Fibroblast of villous mesenchyme (primary cell): ENCODE measurements at places on chromosomes 16 and 17. TPM values are rescaled to one million over a fixed set of nuclear protein-coding genes. Genes with fewer than 3 reads are reported as not detected.
A peak's percentile ranks its signal among the peaks of the same experiment; 100 is the strongest.

Gene CCL1
- not detected in 2 replicates for total RNA-seq

Gene MIEF2
- 16.4 and 18.4 TPM in 2 replicates for total RNA-seq

GRCh38 chr17:71033336-71033735, 864.0 kb downstream of the KCNJ2 start:
- DNase-seq = no peak

DNA sequence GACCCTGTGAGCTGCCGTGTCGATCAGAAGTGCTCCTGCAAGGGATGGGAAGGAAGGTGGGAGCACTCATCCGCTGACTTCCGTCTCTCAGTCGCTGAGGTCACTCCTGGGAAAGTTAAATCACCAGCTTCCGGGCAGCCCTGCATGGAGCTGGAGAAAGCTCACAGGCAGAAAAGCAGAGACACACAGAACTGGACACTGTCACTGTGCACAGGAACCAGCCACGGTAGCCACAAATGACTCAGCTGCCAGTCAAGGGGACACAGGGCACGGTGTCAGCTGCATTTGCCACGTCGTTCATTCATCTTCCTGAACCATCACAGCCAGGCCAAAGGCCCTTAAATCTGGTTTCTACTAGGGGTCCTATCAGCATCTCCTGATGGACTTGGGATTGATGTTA, 226.4 kb upstream of the PSMD7 start:
- DNase-seq = no peak

Gene CLEC10A
- total RNA-seq = not detected in 2 replicates

GRCh38 chr16:71540-72401, 660 bp downstream of the RHBDF1 start:
- peak; percentile 83 for DNase-seq

- peak; percentile 86 for DNase-seq
These were observed 365.2 kb downstream of the C16orf95 start for GRCh38 chr16:86951831-86952598.

Gene GRB7
- total RNA-seq = 0.97 and 1.3 TPM in 2 replicates

DNA sequence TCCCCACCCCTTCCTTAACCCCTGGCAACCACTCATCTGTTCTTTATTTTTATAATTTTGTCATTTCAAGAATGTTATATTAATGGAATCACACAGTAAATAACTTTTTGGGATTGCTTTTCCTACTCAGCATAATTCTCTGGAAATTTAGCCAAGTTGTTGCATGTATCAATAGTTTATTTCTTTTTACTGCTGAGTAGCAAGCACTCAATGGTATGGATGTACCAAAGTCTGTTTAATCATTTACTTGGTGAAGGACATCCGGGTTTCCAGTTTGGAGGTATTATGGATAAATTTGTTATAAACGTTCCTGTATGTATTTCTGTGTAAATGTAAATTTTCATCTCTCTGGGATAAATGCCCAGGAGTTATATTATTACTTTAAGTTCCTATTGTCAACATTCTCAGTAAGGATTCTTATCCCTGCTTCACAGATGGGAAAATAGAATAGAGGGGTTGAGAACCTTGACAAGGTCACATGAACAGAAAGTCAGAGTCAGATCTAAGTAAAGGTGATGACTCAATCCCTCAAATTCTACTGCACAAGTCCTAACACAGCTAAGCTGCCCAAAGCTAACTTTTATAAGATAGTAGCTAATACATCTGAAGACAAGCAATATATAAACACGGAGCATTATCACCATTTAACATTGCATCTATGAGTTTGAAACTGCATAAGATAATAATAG, 62.4 kb upstream of the MTMR4 start:
- DNase-seq = no peak

Gene SLC43A2
- total RNA-seq = 3.5 and 8.6 TPM in 2 replicates

DNA sequence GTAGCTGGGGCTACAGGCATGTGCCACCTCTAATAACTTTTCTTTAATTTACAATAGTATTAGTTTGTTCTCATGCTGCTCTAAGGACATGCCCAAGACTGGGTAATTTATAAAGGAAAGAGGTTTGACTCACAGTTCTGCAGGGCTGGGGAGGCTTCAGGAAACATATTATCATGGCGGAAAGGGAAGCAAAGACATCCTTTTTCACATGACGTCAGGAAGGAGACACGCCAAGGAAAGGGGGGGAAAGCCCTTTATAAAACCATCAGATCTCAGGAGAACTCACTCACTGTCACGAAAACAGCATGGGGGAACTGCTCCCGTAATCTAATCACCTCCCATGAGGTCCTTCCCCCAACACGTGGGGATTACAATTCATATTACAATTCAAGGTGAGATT, 18.3 kb downstream of the IL4R start:
- no peak for DNase-seq

DNA sequence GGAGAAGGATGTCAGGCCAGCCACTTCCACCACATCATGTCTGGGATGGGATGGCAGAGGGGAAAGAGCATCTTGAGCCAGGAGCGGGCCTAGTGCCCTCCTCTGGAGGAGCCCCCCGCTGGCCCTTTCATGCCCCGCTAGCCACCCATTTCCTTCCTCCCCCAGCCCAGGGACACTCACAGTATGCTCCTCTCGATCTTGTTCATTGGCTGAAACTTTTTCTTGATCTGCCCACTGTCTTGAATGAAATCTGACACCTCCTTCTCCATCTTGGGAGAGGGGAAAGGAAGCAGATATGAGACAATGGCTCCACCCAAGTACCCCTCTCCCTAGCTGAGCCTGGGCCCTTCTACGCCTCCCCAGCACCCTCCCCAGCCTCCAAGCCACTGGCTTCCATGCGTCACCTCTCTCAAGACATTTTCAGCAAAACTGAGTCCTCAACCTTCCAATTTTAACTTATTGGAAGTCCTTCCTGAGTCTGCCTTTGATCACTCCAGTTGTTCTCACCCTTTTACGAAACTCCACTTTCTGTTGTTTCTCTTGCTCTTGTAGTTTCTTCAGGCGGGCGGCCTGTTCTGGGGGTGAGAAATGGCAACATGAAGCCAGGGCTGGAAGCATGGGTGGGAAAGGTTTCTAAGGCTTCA, 7.2 kb downstream of the SPAG7 start:
- no peak for DNase-seq

Gene PTX4
- total RNA-seq = 0.32 and 0.43 TPM in 2 replicates

GRCh38 chr16:1206786-1207185, 18.3 kb downstream of the TPSG1 start:
- DNase-seq = no peak

- no peak for DNase-seq
These were observed 291.2 kb upstream of the SALL1 start for GRCh38 chr16:51442141-51442870.

- no peak for DNase-seq
These were observed 379.0 kb upstream of the SOX9 start for GRCh38 chr17:71741836-71742235.

- DNase-seq = no peak
These were observed 75.1 kb downstream of the NQO1 start for GRCh38 chr16:69651217-69651616.

Gene TBC1D3K
- total RNA-seq = not detected in 2 replicates

GRCh38 chr17:75260641-75261335, 618 bp downstream of the GGA3 start:
- no peak for DNase-seq

Gene MSLN
- 0.32 and 0.86 TPM in 2 replicates for total RNA-seq

DNA sequence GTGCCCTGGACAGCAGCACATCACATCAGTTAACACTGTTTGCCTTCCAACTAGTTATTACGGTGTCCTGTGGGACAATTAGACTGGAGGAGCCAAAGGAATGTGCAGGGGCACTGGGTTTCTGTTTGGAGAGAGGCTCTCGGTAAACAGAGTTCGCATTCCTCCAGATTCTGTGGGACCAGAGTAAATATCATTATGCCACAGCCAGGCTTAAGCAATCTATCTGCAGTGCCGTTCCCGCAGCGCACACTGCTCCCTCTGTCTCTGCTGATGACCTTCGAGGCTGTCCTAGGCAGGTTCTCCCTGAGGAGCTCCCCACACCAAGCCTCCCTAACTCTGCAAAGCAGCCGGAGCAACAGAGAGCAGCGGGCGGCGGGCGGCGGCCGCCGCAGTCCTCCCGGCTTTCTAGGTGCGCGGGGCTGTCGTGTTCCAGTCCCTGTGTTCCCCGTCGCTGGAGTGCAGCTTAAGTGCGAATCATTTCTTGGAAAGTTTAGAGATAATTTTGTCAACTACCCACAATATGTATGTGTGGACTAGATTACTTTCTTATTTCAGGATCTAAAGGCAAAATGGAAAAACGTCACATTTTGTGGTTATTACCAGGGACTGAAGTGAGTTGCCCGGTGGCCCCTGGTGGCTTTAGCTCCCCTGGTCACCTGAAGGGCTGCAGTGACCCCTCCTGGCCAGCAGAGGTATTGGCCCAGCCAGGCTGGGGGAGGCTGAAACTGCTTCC, 43.3 kb downstream of the PGS1 start:
- peak; percentile 80 for DNase-seq

GRCh38 chr16:78984887-78985464, 615.6 kb downstream of the MAF start:
- DNase-seq = no peak

GRCh38 chr17:3213587-3213986, 6.1 kb downstream of the OR1A1 start:
- no peak for DNase-seq

Gene ACSM2B
- not detected in 2 replicates for total RNA-seq

Gene CD68
- 9.1 and 9.7 TPM in 2 replicates for total RNA-seq

GRCh38 chr16:4593086-4593485, 21.6 kb downstream of the UBALD1 start:
- no peak for DNase-seq

Gene EVI2B
- under 0.01 TPM in 2 replicates for total RNA-seq
